ENCODE measurements at places on chromosomes 5 and 9.

GRCh38 chr5:6251565-6252102 lies 126.7 kb downstream of the MED10 start:
- no peak for DNase-seq

- no peak for DNase-seq
Observed at GRCh38 chr9:137458194-137459151, 661 bp downstream of the NSMF start.

DNA sequence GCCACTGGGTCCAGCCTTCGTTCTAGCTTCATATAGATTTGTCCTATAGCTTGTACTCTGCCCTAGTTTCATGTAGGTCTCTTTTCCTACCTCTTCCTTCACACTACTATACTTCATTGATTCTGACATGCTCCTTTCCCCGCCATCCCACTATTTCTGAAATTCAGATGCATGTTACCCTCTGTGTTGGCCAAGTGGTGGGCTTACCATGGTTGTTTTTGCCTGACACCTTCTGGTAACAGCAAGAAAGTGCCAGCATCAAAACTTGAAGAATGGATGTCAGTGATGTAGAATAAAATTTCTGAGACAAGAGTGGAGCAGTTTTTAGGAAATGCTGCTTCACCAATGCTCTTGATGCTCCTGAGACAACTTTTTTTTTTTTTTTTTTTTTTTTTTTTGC lies 19.5 kb upstream of the SERINC5 start:
- DNase-seq, result peak; percentile 24

DNA sequence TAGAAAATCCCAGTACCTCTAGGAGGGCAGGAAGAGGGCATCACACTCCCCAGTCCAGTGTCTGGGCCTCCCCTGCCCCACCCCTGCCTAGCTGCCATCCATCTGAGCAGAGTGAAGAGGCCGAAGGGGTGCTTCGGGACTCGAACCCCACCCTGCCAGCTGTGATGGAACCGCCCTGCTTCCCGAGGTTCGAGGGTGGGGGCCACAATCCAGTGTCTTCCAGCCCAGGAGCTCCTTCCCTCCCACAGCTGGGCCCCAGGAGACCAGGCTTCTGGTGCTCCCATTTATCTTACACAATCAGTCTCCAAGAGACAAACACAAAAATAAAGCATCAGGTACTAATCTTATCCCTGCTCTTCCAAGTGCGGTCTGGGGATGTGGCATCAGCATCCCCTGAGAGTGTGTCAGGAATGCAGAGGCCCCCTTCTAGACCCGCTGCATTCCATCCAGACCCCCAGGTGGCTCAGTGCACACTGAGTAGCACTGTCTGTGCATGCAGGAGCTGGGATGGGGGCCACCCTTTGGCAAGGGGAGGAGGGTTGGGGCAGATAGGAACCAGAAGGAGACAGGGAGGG lies 122.8 kb upstream of the TBC1D2 start:
- DNase-seq, result no peak

DNA sequence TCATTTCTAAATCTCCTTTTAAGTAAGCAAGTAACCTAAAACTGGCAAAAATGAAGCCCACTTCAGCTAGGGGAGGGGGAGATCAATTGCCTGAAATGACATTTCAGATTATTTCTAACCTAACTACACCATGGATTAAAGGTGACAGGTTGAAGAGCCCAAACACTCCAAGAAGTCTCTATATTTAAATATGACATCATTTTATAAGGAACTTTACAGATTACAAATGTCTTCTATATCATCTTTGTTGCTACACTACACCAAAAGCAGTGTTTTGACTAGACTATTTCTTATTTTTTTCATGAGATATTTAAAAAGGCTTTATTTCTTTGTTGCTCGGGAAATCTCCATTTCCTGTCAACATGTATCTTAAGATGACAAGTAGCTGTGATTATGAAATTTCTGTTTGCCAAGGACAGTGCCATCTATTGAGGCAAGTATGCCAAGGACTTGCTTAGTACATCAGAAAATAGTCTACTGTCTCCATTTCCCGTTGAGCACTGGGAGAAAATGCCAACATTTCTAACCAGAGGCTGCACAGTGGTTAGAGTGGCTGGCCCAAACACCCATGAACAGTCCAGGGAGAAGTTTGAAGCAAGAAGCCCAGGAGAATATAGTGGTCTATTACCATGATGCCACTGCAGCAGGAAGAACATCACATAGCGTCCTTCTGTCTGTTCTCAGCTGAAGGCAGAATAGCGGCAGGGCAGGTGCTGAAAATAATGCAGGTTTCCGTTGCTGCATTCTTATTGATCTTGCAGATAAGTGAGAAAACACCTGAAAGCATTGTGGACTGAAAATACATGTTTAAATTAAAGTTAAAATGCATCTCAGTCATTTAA lies 93.4 kb upstream of the ITGA2 start:
- DNase-seq, result no peak

DNA sequence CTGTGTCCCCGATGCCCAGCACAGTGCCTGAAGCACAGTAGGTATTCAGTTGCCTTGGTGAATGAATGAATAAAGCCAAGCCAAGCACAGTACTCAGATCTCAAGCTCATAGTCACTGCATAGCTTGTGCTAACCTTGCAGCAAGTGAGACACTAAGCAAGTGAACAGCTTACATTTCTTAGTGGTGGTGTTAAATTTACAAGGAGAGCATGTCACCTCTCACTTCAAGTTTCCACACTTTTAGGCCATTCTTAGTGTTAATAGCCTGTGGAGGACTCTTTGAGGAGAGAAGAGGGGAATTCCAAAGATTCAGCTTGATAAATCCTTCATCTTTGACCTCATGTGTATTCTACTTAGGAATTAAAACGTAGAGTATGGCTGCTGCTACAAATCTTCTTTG lies 104.7 kb downstream of the C9orf152 start:
- DNase-seq, result no peak

- DNase-seq, result peak; percentile 31
Observed at GRCh38 chr9:86413971-86414880, 60.0 kb upstream of the TUT7 start.

DNA sequence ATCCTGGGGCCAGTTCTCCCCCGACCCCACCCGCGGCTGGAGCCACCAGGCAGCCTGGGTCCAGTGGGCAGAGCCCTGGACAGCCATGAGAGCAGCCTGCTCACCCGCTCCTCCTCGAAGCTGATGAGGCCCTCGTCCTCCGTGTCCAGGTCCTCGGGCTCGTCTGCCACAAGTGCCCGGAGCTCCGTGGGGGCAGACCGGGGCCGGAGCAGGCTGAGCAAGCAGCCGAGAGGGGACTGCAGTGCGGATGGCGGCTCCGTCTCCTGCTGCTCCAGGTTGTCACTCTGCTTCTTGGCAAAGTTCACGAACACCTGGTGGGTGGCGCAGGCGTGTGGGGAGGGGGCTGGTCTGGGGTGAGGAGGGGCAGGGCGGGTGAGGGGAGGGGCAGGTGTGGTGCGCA lies 11.9 kb upstream of the CLIC3 start:
- no peak for DNase-seq

DNA sequence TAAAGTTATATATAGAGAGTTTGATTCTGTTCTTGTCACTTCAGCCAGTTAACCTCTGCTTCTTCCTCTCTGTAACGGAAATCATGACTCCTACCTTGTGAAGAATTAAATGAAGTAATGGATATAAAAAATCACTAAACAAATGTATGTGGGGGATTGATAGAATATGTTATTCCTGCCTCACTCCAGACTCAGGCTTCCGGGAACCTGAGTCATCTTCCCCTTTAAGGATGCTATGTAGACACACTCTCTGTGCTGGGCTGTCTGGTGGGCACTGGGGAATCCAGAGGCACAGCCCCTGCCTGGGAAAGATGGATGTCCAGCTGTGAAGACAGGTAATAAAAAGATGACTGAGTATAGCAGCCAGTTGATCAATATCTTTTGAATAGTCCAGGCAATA lies 77.4 kb downstream of the ZNF618 start:
- DNase-seq, result no peak

DNA sequence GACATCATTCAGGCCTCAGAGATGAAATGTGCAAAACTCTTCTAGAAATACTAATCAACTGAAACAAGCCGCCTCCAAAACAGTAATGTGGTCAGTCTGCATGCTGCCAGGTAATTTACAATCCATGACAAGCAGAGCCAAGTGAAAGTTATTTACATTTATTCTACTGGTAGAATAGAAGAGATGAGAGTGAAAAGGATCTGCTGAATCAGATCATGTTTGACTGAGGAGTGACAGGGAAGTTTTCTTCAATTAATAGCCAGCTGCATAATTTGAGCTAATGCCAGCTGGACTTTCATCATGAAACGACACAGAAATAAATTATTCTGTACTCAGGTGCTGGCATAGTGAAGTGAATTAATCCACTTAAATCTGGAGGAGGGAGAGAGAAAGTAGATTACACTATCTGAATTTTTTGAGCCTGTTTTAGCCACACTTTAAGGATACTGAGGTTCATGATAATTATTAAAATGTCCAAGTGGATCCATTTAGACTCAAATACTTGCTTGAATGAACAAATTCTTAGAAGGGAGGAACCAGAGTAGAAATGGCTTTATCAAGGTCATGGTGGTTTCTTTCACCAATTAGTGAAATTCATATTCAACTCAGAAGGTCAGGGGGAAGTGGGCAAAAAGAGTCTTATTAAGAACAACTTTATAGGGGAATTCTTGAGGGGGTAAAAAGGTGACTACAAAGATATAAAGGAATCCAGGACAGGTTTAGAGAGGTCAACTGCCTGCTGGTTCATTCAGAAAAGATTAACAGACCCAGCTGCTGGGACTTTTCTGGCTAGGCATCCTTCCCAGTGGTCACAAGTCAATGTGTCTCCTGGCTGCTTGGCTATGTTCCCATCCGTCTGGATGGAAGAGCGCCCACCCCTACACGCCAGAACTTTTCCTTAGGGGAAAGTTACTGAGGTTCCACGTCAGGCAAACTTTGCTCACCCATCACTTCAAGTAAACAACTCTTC lies 350.4 kb downstream of the PDE4D start:
- DNase-seq, result no peak

DNA sequence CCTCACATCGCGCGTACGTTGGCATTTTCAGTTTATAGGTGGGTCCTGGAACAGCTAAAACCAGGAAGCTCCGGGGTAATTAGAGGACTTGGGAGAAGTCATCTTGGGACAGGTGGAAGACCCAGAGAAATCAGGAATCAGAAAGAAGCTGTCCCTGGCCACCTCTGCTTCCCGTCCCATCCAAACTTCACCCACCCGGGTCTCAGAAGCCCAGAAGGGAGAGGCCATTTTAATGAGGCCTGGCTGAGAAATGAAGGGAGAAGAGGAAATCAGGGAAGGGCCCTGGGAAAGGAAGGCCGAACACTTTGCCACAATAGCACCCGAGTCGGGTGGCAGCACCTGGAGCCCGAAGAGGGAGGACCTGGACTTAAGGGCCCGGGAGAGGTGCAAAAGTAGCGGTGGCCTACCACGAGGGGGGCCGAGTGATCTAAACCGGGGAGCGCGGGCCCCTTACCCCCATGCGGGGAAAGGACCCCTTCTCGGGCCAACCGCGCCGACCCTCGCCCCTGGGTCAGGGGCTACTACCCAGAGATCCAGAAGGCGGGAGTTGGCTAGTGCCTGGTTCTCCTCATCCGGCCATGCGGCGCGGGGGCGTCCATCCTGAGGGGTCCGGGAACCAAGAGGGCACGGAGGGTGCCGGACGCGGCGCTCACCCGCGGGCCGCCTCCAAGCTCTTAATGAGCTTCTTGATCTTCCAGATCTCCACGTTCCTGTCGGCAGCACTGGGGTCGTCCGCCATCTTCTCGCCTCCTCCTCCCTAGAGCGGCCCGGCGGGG lies 668 bp downstream of the ETF1 start:
- peak; percentile 13 for DNase-seq

GRCh38 chr9:100698945-100699344 lies 121.1 kb downstream of the CAVIN4 start:
- no peak for DNase-seq

DNA sequence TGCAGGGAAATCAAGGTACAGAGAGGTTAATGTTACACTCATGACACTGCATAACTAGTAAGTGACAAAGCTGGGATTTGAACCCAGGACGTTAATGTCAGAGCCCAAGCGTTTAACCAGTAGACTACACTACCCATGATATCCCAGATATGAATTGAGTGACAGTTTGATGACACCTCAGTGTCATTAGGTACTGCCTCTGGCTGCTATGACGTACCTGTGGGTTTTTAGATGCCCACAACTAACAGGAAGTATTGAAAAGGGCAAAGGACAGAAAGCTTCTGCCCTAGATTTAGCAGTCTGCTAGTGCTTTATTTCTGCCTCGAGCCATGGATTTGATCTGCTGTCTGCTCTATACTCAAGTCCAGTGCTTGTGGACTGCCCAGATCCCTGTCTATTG lies 56.2 kb downstream of the GLRA1 start:
- no peak for DNase-seq

- no peak for DNase-seq
Observed at GRCh38 chr9:87337335-87338087, 160.2 kb upstream of the DAPK1 start.

DNA sequence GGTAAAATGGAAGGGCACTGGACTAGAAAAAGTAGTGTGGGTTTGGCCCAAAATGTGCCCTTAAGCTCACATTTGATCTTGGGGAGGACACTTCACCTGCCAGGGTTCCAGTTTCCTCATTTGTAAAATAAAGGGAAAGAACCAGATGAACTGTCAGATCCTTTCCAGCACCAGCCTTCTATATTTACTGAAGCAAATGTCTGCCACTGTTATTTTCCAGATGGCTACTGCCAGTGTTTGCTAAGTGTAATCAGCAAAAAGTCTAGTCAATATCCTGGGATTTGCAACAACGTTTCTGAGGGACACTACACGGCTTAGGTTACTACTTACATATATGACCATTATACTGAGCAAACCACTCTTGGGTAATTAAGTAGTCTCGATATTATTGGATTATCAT lies 340.3 kb downstream of the KCNN2 start:
- no peak for DNase-seq

Measured in hematopoietic multipotent progenitor cell (in vitro differentiated cells).